ENCODE measurements at places on chromosomes 16 and 17. TPM values are rescaled to one million over a fixed set of nuclear protein-coding genes. Genes with fewer than 3 reads are reported as not detected.

DNA sequence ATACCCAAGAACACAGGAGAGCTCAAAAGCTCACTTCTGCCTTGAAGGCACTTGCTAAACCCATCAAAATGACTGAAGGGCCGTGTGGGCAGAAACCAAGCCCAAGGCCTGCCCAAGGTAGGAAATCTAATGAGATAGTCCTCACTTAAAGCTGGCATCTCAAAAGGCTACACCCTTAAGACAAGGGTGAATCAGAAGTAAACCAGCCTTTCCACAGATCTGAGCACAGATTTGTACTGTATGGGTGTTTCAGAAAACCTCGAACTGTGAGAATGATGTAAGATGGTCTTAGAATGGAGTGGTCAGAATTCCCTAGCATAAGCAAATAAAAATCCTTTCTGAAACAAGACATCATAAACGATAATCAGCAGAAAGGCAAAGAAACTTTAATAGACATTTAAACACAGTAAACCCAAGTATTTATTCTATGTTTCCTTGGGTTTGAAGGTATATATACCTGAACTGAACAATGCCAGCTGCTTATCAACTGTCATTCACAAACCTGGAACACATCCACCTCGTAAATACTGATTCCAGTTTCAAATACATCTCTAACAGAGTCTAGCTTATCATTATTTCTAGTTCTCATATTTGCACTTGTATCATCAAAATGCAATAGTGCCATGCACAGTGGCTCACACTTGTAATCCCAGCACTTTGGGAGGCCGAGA lies 37.8 kb downstream of the GLG1 start:
- H3K27ac ChIP-seq: no peak overlapping the region
- no peaks in the 10 kb centered on the region for H3K4me1 ChIP-seq
- DNase-seq: peak; percentile 56
- H3K4me3 ChIP-seq: no peak overlapping the region

The KRT33A gene
- not detected for total RNA-seq

The RNF112 gene
- 21.5 TPM for total RNA-seq

- no peak for DNase-seq
- H3K4me3 ChIP-seq: no peak overlapping the region
- no peaks in the 10 kb centered on the region for H3K27me3 ChIP-seq
- H3K36me3 ChIP-seq: peaks cover 31% of the 10 kb centered on the region
These were observed 158 bp downstream of the ALYREF start for GRCh38 chr17:81891303-81891552.

The ZNF23 gene
- 14.1 TPM for total RNA-seq

DNA sequence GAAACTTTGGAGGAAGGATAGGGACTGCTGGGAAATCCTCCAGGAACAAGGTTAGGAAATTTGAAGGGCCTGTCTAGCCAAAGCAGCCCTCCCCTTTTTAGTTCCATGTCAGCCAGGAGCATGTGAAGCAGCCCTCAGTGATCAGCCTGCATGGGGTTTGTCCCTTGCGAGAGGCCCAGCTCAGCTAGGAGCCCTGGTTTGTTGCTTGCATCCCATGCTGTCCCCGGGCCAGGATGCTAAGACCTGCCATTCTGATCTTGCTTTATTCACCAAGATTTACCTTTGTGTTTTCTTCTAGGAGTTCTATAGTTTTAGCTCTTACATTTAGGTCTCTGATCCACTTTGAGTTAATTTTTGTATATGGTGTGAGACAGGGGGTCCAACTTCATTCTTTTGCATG lies 27.6 kb downstream of the CLUAP1 start:
- peaks cover 9% of the 10 kb centered on the region for H3K36me3 ChIP-seq
- H3K4me3 ChIP-seq: no peak overlapping the region
- no peak overlapping the region for H3K27ac ChIP-seq
- DNase-seq: no peak

All from fibroblast of lung (primary cell).